ENCODE measurements at places on chromosomes 13 and 19. TPM values are rescaled to one million over a fixed set of nuclear protein-coding genes. Genes with fewer than 3 reads are reported as not detected.
A peak's percentile ranks its signal among the peaks of the same experiment; 100 is the strongest.

DNA sequence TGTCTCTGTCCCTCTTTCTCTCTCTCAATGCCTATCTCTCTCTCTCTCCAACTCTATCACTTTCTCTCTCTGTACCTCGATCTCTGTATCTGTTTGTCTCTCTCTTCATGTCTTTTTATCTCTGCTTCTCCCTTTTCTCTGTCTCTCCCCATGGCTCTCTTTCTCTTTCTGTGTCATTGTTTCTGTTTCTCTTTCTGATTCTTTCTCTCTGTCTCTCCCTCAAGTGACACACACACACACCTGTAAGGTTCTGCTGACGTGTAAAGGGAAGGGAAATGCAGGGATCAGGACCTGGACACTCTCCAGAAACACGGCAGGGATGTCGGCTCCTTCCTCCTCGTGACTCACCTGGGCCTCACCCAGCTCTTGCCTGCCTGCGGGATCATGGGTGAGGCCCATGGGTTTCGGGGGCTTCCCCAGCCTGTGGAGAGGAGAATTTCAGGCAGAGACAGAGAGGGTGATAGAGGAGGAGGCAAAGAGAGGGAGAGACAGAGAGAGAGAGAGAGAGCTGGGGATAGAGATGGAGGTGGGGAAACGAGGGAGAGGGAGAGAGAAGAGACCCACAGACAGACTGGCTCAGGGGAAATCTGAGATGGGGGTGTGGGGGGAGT lies 5.4 kb upstream of the PLAUR start:
- ATAC-seq, result peak; percentile 95

The SCGB2B2 gene
- 0.71 TPM for total RNA-seq

- ATAC-seq, result no peak
These were observed 9.0 kb downstream of the SIGLEC5 start for GRCh38 chr19:51621178-51621577.

The IGFL3 gene
- not detected for total RNA-seq

GRCh38 chr13:36345438-36346221 lies 564 bp downstream of the SPART start:
- ATAC-seq, result peak; percentile 42

The CABP5 gene
- total RNA-seq, result not detected

DNA sequence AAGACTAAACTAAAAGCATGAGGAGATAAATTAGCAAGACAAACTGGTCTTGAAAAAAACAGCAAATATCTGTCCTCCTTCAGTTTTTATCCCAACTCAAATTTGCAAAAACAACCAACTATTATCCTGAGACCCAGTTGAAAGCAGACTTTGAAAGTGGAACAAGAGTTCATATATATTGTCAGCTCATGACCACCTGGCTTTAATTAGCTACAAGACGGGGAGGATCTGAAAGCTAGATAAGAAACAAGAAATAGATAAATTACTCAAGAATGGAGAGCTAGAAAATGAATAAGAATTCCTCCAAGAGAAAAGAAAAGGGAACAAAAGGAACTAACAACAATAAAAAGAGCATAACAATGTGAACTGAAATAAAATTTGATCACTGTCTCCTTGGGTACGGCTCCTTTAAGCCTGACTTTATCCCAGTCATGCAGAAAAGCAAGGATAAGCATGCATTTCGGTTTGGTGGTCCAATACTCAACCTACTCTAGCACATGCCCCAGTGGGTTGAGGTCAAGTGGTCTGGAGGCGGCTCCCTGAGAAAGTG lies 246.9 kb downstream of the DCLK1 start:
- no peak for ATAC-seq

The MYO16 gene
- not detected for total RNA-seq

- no peak for ATAC-seq
These were observed 5.9 kb downstream of the SLC1A5 start for GRCh38 chr19:46782355-46783019.

The CRLF1 gene
- not detected for total RNA-seq

DNA sequence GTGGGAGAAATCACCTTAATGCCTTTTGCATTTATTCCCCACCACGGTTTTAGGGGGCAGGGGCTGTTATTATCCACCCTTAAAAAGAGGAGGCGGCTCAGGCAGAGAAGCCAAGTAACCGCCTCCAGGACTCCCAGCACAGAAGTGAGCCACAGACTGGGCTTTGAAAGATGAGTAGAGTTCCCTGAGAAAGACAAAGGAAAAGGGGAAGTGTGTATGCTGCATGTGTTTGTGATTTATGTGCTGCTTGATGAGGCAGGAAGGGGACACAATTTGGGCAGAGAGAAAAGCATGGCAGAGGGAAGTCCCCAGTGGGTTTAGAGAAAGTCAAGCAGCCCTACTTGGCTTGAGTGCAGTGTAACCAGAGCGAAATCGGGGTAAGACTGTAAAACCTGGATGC lies 85.0 kb downstream of the DOCK9 start:
- no peak for ATAC-seq

The TMEM145 gene
- 1.6 TPM for total RNA-seq

The PEG3 gene
- 0.04 TPM for total RNA-seq

The S1PR5 gene
- total RNA-seq, result 0.11 TPM

- ATAC-seq, result peak; percentile 9
These were observed 9.6 kb downstream of the CAPN12 start for GRCh38 chr19:38734426-38735256.

The ZNF578 gene
- 0.11 TPM for total RNA-seq

- ATAC-seq, result no peak
These were observed 83.2 kb upstream of the WASF3 start for GRCh38 chr13:26474286-26474685.

DNA sequence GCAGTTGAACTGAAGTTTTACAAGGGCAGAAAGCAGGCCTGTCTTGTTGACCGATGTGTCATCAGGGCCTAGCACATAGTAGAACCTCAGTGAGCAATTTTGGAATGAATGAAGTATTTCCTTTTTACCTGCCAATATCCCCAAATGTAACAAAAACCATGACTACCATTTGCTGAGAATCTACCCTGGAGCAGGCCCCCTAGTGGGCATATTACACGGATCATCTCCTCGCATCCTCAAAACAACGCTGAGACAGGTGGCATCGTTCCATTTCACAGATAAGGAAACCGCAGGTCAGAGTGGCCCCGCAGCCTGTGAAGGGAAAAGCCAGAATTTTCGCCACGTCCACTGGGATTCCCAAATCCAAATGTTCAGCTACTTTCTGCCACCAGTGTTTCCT lies 77.9 kb downstream of the CACNA1A start:
- ATAC-seq, result no peak

The PRRG2 gene
- total RNA-seq, result 12.3 TPM

- ATAC-seq, result no peak
These were observed 47.1 kb downstream of the LNX2 start for GRCh38 chr13:27573265-27573664.

DNA sequence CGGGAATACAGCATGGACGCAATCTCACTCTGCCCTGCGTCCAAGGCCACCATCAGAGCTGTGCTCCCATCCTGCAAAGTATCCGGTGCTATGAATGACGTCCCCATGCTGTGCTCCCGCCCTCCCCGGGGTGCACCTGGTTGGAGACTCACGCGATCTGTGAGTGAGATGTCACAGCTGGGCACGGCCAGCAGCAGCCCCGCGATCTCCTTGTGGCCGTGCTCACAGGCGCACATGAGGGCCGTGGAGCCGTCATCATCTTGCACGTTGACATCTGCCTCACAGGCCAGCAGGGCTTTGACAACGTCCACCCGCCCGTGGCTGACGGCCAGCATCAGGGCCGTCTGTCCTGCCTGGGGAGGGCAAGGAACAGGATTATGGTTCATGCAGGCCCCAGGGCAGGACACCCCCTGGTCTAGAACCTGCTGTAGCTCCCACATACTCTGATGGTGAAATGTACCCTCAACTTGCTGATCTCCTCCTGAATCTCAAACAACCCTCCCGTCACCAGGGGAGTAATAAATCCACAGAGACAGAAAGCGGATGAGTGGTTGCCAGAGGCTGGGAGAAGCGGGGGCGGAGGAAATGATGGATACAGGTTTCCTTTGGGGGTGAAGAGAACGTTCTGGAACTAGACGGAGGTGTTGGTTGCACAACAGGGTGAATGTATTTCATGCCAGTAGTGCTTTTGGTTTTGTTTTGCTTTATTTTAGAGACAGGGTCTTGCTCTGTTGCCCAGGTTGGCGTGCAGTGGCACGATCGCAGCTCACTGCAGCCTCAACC lies 14.5 kb upstream of the SPC24 start:
- no peak for ATAC-seq

GRCh38 chr19:32581705-32582179 lies 752 bp downstream of the PDCD5 start:
- no peak for ATAC-seq

- peak; percentile 28 for ATAC-seq
These were observed 21.7 kb downstream of the MAU2 start for GRCh38 chr19:19342086-19343015.

The RFPL4A gene
- total RNA-seq, result not detected

GRCh38 chr19:2703691-2704216 lies 1.3 kb upstream of the GNG7 start:
- ATAC-seq, result no peak

DNA sequence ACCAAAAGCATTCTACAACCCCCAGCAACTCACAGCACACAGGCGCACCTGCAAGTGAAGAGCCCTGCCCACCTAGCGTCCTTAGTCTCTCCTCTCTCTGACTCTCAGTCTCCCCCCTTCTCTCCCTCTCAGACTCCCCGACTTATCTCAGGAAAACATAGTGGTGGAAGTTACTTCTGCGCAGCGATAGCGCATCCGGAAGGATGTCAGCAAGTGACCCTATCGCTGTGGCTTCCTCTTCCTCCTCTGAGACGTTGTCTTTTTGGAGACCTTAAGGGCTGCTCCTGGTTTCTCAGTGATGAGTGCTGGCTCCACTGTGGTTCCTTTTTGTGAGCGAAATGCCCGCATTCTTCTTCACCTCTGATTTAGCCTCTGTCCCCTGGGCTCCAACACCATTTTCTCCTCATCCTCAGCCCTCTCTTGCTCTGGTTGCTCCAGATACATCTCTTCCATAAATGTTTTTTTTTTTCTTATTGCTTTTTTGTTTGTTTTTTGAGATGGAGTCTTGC lies 1.4 kb upstream of the YIF1B start:
- ATAC-seq, result no peak

The TINCR gene
- total RNA-seq, result 2.4 TPM

DNA sequence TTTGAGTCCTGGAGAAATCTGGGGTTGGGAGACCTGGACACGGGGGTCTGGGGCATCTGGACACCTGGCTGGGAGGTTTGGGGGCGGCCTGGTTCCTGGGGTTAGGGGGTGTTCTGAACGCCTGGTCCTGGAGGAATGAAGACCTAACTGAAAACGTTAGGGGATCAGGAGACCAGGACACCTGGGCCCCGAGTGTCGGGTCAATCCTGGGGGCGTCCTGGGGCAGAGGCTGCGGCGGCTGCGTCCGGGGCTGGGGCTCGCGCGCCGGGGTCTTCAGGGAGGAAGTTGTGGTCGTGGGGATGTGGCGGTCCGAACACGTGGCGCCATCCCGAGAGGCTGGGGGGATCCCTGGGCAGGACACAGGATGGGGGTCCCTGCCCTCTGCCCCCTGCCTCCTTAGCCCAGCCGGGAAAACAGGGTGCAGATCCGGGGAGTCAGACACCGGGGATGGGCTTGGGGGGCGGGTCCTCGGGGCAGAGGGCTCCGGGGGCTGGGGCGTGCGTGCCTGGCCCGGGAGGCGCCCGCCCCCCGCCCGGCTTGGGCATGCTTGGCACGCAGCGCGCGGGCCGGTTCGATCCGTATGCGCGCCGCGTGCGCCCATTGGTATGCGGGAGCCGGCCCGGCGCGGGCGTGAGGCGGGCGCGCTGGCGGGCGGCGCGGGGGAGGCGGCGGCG lies 632 bp downstream of the NPAS1 start:
- no peak for ATAC-seq

DNA sequence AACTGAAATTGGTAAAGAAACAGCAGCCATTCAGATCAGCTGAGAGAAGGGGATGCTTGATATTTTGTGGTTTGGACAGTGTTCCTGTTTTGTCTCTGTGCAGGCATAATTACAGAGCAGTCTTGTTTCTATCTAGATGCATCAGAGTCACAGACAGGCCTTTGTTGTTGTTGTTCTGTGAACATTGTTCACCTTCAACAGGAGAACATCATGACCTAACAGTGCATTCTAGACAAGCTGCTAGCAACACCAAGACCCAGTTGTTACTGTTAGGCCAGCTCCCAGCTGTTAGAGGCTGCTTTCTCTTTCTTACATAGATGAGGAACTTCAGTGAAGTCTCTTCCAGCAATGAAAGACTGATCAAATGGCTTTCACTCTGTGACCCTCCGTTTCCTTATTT lies 8.5 kb upstream of the LSR start:
- ATAC-seq, result peak; percentile 89

The ERCC5 gene
- total RNA-seq, result 65.9 TPM

- ATAC-seq, result no peak
These were observed 159.9 kb downstream of the USP12 start for GRCh38 chr13:27011661-27012060.

DNA sequence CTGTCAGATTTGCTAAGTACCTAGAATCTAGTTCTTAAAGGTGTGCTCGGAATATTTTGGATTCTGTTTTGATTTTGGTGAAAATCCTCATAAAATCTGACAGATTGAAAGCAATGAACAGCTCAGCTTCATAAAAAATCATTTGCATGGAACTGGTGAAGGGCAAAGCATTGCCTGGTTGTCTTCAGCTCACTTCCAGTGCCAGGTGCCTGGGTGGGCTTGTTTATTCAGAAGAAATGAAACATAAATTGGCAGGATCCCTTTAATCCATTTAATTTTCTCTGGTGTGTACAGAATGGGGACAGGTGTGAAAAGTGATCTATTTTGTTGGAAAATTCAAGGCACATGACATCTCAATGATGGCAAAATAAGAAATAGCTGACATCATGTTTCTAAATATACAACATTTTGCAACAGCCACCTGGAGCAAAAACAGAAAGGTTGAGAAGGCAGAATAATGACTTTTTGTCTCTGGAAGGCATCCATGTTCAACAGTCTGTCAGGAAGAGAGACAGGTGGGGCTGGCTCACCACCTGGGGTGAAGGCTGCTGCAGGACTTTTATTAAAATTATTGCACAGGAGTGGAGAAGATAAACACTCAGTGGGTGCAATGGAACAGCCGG lies 52.2 kb downstream of the RFC3 start:
- ATAC-seq, result no peak

GRCh38 chr13:26786651-26787295 lies 26.2 kb upstream of the GPR12 start:
- ATAC-seq, result no peak

The LRRC25 gene
- total RNA-seq, result not detected

GRCh38 chr13:111633401-111633800 lies 313.0 kb downstream of the TEX29 start:
- ATAC-seq, result no peak

- ATAC-seq, result no peak
These were observed 70.3 kb downstream of the MAP4K1 start for GRCh38 chr19:38547421-38547820.

Data from activated T-helper 17 cell treated with anti-CD3 and anti-CD28 coated beads, Interleukin-2, amount 50 U/mL, for 72 hours (primary cell).